H9 (cell line): ENCODE measurements at places on chromosomes 2 and 18. TPM values are rescaled to one million over a fixed set of nuclear protein-coding genes. Genes with fewer than 3 reads are reported as not detected.

Gene TYMS
- total RNA-seq, result 135 and 140 TPM in 2 replicates

Gene EIPR1
- total RNA-seq, result 27.6 and 27.8 TPM in 2 replicates

Gene HOXD10
- total RNA-seq, result not detected in 2 replicates

Gene SGPP2
- total RNA-seq, result not detected in 2 replicates

Gene STPG4
- 0.13 and 0.42 TPM in 2 replicates for total RNA-seq

Gene REG1B
- total RNA-seq, result not detected in 2 replicates

Gene ALMS1
- total RNA-seq, result 34.0 and 36.2 TPM in 2 replicates

Gene UCN
- total RNA-seq, result 0.77 and 1.5 TPM in 2 replicates

Gene CCDC68
- total RNA-seq, result not detected in 2 replicates
